ENCODE measurements at places on chromosomes 16 and 17.

DNA sequence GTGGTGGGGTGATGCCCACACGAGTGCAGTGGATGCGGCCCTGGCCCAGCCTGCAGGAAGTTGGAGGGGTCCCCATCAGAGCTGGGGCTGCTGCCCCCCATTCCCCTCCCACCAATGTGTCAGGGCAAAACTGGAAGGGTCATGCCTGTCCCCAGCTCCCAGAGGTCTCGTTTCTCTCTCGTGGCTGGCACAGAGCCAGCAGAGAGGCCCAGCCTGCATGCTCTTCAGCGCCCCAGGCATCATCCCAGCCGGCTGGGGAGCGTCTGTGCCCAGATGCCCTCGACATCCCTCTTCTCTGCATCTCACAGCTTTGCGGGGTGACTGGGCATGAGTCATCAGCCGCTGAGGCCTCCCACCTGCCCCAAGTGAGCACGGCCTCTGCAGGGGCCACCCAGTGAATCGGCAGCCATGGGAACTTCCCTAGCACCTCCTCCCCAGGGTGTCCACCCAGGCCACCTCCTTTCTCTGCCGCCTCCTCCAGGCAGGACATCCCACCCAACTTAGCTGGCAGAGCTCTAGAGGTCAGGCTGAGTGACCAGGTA lies 9.8 kb upstream of the CSNK1D start:
- DNase-seq: peak; percentile 47

DNA sequence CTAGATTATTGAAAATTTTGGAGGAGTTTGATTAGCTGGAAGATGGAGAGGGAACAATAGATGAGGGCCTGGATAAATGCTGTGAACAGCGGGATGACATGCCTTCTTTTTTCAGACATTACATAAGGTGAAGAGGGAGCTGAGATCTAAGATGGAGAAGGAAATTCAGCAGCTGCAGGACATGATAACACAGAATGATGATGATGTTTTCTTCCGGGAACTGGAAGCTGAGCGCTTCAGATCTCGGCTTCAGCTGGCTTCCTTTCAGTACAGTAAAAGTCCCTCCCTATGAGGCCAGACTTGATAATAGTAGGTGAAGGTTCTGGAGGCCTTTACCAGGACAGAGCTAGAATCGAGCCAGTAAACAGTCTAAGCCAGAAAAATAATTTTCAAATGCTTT lies 30.7 kb downstream of the CEP95 start:
- no peak for DNase-seq

DNA sequence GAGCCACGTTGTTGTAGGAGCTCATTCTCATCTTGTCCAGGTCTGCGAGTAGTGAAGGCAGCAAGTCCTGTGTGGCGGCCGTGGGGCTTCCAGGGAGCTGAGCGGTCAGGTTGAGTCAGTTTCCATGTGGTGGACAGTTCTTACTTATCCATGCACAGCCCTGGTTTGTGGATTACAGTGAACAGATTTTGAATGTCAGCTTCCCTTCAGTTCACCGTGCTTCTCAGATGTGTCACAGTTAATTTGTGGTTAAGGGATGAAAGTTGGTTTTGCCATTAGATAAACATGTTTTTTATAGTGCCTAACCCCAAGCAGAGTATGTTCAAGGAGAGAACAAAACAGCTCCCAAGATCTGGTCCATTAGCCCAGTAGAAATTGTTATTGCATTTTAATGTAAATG lies 103.1 kb downstream of the RPTOR start:
- no peak for DNase-seq

GRCh38 chr16:14121142-14121541 lies 50.0 kb downstream of the MRTFB start:
- no peak for DNase-seq

DNA sequence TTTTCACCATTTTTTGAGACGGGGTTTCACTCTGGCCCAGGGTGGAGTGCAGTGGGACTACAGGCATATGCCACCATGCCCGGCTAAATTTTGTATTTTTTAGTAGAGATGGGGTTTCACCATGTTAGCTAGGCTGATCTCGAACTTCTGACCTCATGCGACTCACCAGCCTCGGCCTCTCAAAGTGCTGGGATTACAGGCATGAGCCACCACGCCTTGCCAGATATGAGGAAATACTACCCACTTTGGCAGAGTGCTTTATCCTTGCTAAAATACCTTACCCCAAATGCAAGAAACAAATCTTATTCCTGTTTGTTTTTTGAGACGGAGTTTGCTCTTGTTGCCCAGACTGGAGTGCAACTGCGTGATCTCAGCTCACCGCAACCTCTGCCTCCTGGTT lies 62.9 kb upstream of the MGAT5B start:
- no peak for DNase-seq

DNA sequence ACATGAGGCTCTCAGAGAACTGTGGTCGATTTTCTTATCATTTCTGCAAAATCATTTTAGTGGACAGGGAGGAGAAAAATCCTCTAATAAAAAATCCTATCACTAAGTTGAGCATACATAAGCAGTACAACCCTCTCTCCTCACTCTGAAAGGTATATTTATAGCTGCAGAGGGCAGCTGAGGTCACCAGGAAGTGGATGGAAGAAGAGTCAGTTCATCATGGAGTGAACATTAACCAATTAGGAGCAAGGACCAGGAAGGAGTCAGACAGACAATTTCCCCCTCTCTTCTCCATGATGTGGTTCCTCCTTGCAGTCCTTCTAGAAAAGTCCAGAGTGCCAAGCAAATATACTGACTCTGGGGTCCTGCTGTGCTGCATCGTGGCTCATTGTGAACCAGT lies 253.7 kb downstream of the TOX3 start:
- peak; percentile 10 for DNase-seq

DNA sequence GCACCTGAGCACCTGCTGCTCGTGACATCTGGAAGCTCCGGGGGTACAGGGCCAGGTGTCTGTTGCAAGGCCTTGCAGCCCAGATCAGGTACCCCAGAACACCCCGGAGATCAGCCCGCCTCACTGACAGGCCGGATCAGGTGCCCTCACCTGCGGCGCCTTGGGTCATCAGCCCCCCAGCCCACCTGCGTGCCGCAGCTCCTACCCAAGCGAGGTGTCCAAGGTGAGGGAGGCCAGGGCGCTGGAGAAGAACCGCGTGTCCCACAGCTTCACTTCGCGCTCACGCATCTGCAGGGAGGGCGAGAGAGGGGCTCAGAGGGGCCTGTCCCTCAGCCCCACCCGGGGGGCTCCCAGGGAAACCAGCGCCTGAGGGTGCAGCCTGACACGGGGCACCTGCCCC lies 16.1 kb downstream of the VASN start:
- DNase-seq: no peak

- DNase-seq: no peak
Observed at GRCh38 chr16:10964891-10965326, 20.5 kb downstream of the CLEC16A start.
